ENCODE measurements at places on chromosomes 5 and 9.

DNA sequence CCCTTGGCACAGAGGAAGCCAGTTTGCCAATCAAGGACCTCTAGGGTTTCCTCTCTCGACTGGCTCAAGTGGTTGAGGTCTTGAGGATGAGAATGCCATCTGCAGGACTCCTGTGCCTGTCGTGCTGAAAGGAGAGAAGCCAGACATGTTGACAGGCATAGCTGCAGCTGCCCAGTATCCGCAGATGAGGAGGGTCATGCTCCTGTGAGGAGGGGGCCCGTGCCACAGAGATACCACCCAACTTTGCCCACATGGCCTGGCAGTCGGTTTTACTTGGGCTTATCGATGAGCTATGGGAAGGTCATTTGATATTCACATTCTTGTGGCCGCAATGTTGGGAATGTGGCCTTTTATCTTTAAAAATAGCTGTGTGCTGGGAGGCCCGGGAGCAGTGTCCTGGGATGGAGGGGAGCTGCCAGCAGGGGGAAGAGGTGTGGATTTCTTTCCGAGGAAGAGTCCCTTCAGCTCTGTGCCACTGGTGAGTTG is 17.4 kb downstream of the FRMPD1 start:
- DNase-seq = no peak

DNA sequence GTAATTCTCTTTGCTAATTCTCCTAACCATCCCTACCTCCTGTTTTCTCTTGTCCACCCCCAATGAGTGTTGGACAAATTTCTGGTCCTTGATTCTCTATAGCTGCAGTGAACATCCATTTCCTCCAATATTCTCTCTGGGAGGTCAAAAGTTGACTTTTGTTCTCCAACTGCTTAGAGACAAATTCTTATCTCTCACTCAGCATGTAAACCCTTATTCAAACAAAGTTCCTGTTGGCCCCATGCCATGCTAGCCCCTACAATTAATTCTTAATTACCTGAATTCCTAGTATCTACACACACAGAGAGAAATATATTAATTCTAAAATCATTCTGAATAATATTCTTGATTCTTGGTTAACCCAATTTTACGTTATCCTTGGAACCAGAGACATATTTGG is 472.9 kb upstream of the ACTBL2 start:
- DNase-seq = no peak

DNA sequence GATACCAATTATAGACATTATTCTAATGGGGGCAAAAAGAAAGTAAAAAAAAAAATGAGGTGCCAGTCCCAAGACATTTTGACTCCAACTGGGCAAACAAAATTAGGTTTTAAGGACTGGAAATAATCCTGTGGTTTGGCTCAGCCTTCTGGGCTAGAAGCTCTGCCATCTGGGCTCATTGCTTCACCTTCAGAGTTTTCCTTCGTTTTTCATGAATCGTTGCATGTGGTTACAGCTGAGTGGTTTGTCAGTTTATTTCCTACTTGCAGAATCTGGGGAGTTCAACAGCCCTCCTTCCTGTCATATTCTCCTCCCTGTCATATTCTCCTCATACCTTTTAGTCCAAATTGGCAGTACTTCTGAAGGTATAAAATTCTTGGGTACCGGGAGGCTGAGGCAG is 12.0 kb downstream of the UGT3A2 start:
- peak; percentile 95 for DNase-seq

GRCh38 chr9:129822898-129823541 is 916 bp downstream of the TOR1A start:
- DNase-seq = peak; percentile 41

- DNase-seq = no peak
Observed at GRCh38 chr5:64834037-64834436, 65.3 kb downstream of the CWC27 start.

DNA sequence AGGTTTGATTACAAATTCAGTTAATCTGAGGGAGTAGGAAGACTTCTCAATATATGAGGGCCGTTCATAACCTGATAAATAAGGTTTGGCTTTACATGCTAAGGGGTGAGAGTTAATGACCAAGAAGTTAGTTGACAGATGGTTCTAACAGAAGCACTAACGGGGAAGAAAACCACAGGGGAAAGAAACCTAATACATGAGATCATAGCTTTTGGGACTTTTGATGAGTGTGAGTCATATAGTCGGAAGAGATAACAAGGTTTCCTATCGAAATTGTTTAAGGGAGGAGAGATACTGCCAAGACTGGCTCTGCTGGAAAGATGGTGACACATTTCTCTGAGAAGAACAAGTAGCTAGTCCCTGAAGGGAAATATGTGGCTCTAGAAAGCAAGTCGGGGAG is 140.1 kb downstream of the COX7C start:
- peak; percentile 14 for DNase-seq

DNA sequence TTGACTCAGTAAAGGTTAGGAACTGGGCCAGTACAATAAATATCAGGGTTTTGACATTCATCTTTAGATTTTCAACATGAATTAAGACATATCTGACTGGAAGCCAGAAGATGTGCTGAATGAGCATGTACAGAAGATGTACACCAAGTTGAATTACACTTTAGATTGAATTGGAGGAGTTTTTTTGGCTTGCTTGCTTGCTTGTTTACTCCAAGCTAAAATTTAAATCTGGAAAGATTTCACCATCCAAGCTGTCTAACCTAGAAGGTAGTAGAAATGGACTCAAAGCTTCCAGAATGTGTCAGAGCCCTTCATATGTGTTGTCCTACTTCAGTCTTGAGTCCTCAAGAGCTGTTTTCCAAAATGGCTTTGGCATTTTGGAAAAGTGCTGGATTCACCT is 49.0 kb upstream of the FCHO2 start:
- no peak for DNase-seq

- no peak for DNase-seq
Observed at GRCh38 chr9:109496218-109496617, 1.9 kb downstream of the PTPN3 start.

DNA sequence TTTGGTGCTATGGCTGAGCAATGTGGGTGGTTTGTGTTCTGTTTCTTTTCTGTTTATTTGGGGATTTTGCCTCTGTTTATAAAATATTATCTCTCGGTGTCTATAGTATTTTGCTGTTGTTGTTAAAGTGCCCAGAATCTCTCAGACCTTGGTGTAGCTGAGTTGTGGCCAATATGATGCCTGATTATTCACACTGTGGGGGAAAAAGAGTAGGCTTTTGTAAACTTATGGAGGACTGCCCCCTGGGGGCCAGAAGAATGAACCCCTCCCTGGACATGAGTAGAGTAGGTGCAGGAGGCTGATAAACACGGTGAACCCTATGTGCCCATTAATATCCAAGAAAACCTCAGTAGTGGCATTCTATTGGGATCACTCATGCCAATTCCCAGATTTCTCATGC is 49.0 kb upstream of the DPYSL3 start:
- no peak for DNase-seq

GRCh38 chr9:127877566-127877998 is at the start of gene AK1:
AK1 (minus strand) TSS chr9:127877675; CDS start chr9:127874617, 3,058 bp downstream.
- DNase-seq = no peak
